ENCODE measurements at places on chromosomes 6 and 20.
A peak's percentile ranks its signal among the peaks of the same experiment; 100 is the strongest.

DNA sequence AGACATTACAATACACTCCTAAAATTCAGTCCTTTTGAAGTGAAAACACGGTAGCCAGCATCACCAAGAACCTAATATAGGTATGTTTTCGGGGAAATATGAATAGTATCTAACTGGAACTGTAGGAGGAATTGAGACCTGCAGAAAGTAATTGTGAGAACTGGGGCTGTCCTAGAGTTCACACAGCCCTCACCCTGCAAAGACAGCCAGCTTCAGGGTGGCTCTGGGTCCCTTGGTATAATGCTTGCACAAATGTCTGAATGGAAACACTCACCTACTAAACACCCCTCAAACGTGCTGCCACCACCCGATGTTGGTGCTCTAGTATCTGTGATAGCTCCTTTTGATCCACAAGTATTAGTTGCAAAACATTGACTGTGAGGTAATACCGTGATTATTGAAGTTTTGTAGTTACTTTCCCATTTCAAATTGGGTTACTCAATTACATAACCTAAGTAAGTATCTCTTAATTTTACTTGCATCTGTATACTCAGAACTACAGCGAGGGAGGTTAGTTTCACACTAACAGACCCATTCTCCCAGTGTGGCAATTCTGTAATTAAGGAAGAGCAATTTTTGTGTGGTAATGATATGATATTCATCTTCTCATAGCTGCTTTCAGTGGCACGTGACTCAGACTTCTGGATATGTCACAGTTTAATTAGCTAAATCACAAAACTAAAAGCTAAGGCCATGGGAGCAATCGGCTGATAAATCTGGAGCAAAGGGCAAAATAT, 129.5 kb downstream of the INSM1 start:
- DNase-seq: no peak

GRCh38 chr6:127900935-127901334, at the start of gene THEMIS:
Gene THEMIS, minus strand, starts transcription at chr6:127901058. Its CDS starts 126 bp downstream, at chr6:127900932.
- DNase-seq: no peak

- DNase-seq: no peak
These were observed 68.6 kb upstream of the PRSS16 start for GRCh38 chr6:27178860-27179259.

DNA sequence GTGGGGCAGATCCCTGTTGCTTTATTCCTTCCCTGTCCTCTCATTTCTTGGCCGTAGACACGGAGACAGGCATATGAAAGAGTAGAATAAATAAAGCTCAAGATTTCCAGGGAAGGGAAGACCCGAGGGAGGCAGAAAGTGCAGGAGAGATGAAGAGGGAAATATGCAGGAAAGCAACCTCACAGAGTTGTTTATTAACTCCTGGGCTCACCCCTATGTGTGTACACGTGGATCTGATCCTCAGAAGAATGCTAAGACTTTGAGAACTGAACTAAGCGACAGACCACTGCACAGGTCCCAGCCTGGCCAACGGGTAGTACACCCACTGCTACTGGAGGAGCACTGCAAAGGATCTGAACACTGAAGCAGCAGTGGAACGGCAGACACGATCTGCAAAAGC, 156.2 kb downstream of the KIF16B start:
- DNase-seq: no peak

- DNase-seq: peak; percentile 77
These were observed 1.6 kb upstream of the ATXN1 start for GRCh38 chr6:16762550-16763477.
